ENCODE measurements at places on chromosomes 12 and 14. TPM values are rescaled to one million over a fixed set of nuclear protein-coding genes. Genes with fewer than 3 reads are reported as not detected.

GRCh38 chr14:32110548-32110896, 33.4 kb downstream of the ARHGAP5 start:
- DNase-seq: no peak

- no peak for DNase-seq
These were observed at the start of gene CLECL1 for GRCh38 chr12:9732921-9733461. TSS of gene CLECL1 (minus strand) at chr12:9733097.

NANOG gene
- not detected for total RNA-seq

GRCh38 chr12:132251741-132252490, 77.5 kb downstream of the GALNT9 start:
- DNase-seq: no peak

DNA sequence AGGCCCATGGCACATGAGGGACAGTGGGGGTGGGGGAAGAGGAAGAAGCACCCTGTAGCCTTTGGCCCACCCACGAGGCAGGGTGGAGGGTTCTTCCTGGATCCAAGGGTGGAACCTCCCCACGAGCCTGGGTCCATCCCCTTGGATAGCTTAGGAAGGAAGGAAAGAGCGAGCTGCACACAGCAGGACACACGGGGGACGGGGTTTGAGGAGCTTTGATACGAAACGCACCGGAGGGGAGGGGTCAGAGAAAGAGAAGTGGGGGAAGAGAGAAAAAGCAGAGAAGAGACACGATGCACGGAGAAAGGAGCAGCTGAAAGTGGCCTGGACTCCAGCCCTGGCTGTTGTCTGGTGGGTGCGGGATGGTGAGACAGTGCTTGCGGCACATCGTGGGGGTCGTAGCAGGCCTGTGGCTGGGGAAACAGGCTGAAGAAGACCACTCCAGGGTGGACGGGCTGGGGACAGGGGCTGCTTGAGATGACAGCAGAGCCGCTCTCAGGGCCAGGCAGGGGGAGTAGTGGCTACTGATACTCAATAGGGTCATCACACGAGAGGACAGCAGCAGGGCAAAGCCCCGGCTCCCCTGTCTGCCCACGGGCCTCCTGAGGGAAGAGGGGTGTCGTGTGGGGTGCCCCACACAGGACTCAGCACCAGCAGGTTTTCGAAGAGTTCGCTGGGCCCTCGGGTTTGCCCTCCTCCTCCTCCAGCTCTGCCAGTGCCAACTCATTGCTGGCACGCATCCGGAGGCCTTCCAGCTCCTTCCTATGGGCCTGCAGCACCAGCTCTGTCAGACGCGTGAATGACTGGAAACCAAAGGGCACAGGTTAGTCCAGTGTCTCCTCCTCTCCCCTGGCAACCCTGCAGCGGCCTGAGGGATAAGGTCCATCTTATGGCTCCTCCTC, 5.4 kb upstream of the GPX2 start:
- DNase-seq: no peak

DNA sequence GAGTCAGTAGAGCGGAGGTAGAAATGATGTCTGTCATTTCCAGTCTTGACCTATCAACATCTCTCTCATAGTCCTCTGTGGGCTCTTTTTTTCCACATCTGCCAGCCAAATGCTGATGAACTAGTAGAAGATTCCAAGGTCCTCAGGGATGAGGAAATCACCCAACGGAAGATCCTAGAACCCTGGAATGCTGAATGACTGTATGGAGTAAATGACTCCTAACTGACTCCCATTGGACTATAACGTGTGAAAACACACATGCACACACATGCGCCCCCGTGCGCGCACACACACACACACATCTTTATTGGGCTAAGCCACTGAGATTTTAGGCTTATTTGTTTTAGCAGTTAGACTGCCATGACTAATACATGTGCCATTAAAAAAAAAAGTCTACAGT, 159.2 kb downstream of the MYRFL start:
- no peak for DNase-seq

- no peak for DNase-seq
These were observed 462.9 kb upstream of the USP15 start for GRCh38 chr12:61797266-61797665.

CLEC4E gene
- not detected for total RNA-seq

DNA sequence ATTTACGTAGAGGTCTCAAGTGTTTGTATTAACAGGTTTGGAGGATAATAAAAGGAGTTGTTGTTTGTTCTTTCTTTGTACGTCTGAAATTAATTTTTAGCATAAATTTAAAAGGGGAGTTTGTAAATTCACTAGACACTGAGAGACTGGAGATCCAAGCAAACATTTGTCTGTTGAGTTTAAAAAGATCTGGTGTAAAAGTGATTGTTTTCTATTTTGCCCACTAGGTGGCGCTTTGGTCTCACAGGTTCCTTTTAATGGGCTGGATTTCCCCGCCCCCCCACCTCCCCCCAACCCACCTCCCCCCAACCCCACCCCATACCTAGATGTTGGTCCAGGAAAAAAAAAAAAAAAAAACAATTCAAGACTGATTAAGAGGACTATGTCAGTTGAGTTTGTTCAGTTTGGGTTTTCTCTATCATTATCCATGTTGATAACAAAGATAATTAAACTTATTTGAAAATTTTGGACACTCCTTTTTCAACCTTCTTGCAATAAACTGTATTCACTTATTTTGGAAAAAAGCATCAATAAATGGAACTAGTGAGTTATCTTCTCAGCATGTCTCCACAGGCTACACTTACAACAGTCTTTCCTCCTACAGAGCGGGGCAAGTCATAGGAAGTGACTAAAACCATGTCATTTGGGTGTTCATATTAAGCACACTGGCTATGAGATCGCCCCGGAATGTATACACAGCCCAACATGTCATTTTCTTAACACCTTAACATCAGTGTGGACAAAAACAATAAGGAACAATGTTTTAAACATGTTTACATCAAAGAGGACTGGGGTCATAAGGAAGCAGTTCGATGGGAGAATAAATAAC, 841.1 kb downstream of the NRXN3 start:
- DNase-seq: no peak

GRCh38 chr14:104438166-104438887, 141.2 kb upstream of the C14orf180 start:
- peak; percentile 7 for DNase-seq

DNA sequence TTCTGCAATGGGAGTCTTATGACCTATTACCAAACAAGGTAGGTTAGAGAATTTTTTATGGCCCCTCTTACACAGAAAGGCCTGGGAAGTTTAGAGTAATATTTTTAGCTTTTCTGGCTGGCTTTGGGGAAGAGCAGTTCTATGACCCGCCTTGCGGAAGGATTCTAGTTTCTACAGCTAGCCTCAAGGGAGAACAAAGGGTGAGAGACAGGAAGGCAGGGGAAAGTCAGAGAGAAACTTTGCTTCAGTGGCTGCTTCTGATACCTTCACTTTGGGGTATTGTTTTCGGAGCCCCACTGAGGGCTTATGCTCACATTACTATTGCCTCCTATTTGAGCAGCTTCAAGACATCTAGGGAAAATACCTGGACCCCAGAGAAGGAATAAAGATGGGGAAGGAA, 80.7 kb upstream of the NUDT4 start:
- DNase-seq: no peak

GPRC5D gene
- not detected for total RNA-seq

- DNase-seq: no peak
These were observed 13.9 kb upstream of the MYH7 start for GRCh38 chr14:23449314-23449713.

DNA sequence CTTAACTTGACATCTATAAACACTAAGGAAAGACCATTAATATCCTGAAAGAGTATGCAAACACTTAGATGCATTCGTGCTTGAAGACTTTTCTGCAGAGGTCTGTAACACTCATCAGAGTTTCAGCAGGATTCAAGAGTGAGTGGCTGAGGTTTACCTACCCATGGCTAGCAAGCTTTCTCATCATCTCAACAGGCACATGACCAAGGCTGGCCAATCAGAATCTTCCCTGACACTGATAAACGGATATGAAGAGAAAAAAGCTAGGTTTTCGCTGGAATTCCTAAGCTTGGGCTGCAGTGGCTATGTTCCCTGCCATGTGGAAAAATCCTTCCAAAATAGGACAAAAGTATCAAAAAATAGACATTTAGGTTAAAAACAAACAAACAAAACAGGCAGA, 162.1 kb upstream of the USP15 start:
- no peak for DNase-seq

DNA sequence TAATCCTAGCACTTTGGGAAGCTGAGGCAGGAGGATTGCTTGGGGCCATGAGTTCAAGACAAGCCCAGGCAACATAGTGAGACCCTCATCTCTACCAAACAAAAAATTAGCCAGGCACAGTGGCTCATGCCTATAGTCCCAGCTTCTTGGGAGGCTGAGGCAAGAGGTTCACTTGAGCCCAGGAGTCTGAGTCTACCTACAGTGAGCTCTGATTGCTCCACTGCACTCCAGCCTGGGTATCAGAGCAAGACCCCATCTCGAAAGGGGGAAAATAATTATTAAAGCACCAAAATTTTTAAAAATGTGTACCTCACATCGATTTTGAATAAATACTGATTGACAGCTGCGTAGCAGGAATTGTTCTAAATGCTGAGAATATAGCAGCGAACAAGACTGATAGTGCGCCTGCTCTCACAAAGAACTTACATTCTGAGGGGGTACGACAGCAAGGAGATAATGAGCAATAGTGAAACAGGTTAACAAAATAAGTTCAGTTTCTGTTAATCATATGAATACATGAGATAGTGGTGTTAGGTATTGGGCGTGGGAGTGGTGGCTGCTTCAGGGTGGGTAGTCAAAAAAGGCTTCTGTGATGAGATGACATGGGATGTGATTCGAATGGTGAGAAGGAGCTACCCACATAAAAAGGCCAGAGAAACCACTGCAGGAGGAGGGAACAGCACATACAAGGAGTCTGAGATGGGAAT, 19.6 kb downstream of the HCFC2 start:
- DNase-seq: no peak

DNA sequence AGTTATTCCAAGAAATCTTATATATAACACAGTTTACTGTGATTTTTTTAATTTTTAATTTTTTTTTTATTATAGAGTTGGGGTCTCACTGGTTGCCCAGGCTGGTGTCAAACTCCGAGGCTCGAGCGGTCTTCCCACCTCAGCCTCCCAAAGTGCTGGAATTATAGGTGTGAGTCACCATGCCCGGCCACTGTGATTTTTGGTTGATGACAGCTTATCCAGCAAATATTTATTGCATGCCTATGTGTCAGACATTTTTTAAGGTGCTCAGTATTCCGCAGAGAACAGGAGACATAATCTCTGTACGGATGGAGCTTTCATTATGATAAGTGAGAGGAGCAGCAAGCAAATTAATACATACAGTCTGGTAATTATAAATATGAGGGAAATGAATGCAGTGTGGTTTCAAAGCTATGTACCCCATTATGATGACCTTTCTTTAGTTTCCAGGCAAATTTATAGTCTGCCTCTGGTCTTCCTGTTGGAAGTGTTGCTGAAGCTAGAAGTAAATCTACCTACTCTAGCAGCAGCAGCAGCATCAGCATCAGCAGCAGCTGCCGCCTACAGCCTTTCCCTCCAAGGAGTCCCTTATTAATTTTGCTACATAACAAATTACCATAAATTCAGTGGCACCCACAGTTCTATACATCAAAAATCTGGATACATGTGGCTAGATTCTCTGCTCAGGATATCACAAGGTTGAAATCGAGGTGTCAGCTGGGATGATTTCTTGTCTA, 32.3 kb downstream of the FRS2 start:
- no peak for DNase-seq

TMEM253 gene
- not detected for total RNA-seq

- DNase-seq: no peak
These were observed 12.9 kb downstream of the CREBL2 start for GRCh38 chr12:12624498-12624992.

KRT79 gene
- total RNA-seq: not detected

DNA sequence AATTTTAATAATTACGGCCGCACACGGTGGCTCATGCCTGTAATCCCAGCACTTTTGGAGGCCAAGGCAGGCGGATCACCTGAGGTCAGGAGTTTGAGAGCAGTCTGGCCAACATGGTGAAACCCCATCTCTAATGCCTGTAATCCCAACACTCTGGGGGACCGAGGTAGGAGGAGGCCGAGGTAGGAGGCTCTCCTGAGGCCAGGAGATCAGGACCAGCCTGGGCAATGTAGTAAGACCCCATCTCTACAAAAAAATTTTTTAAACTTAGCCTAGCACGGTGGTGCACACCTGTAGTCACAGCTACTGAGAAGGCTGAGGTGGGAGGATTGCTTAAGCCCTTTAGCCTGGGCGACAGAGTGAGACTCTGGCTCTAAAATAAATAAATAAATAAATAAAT, 5.6 kb upstream of the CFAP73 start:
- DNase-seq: no peak

- DNase-seq: no peak
These were observed 459.5 kb downstream of the RMST start for GRCh38 chr12:97921979-97922722.

DNA sequence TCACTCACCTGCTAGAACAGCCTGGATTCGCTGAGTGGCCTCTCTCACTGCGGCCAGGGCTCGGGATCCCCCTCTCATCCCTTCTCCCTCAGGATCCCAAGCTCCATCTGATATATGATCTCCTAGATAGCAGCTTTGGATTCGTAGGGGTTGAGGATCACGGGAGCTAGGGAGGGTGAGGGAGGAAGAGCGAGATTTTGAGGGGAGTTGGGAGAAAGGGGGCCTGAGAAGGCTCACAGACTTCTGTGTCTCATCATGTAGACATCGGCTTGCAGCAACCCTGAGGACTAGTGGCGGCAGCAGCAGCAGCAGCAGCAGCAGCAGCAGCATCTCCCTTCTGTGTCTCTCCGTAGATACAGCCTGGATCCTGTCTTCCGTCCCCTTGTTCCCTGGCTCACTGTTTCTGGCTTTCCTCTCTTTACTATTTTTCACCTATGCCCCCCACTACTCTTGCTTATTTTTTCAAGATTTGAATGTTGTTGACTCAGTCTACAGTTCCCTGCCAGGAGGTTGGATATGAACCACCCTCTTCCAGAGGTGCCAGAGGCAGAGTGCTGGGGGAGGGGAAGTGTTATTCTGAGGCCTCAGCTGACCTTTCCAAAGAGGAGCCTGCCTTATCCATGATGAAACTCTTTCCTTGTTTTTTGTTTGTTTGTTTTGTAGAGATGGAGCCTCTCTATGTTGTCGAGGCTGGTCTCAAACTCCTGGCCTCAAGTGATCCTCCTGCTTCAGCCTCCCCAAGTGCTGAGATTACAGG, at the start of gene CIROP:
CIROP (minus strand) TSS at position 399 of the 757 bp plus-strand sequence; CDS start at position 330, 69 bp downstream.
- peak; percentile 30 for DNase-seq

All from ascending aorta (tissue), 2 donors.